ENCODE measurements at places on chromosomes 6 and 20.

DNA sequence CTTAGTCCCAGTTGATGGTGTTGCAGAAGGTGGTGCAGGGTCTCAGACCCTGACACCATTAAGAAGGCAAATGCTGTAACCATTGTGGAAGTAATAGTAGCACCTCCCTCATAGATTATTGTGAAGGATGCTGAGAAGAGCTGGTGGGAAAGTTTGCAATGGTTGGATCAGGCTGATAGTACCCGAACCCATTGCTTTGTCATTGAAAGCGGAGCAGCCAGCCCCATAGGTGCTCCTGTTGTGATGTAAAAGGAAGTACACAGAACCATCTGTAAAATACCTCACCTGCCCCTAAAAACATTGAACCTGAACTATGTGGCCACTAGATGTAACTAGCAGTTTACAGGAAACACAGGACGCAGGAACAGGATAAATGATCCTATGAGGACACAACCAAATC is 31.5 kb downstream of the RIOK1 start:
- DNase-seq: no peak

GRCh38 chr6:45371924-45372573 is 5.7 kb downstream of the SUPT3H start:
- no peak for DNase-seq

- DNase-seq: peak; percentile 44
Observed at GRCh38 chr20:64037498-64038213, 1.7 kb downstream of the C20orf204 start.

- no peak for DNase-seq
Observed at GRCh38 chr6:34680802-34681515, 15.6 kb downstream of the ILRUN start.

DNA sequence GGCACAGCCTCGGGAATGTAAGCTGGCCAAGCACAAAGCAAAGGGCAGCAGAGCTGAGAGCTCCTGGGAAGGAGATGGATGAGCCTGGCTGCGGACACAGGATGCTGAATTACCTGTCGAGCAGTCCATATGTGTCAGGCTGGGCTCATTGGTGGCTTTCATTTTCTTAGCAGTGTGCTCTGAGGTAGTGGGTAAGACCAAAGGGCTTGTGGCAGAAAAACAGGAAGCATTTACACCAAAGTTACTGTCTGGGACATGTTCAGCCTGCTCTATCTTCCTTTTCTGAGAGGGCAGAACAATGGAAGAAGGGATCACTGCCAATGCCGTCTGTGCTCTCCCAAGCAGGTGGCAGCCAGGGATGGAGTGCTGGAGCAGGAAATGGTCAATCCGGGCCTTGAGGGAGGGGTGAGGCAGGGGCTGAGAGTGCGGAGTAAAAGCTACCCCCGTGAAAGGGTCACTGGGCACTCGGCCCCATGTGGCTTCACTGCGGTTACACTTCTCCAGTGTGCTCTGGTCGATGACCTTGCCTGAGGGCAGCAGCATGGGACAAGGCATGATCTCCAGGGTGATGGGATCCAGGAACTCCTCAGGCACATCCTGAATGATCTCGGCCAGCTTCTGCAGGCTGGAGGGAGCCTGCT is 36.9 kb upstream of the AVP start:
- peak; percentile 43 for DNase-seq

GRCh38 chr6:89190741-89191140 is 26.4 kb downstream of the GABRR1 start:
- DNase-seq: no peak

DNA sequence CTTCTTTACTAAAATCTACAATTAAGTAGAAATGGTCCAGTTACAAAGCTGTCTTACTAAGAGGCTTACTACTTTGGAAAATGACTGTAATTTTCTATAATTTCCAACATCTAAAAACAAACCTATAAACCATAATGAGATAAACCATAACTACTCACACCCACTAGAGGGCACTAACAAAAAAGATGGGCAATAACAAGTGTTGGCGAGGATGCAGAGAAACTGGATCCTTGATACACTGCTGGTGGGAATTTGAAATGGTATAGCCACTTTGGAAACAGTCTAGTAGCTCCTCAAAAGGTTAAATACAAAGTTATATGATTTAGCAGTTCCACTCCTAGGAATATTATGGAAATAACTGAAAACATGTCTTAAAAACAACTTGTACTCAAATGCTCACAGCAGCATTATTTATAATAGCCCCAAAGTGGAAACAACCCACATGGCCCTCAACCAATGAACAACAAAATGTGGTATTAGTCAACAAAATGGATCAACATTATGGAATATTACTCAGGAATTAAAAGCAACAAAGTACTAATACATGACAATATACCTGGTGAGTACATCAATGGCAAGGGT is 50.6 kb downstream of the GJA10 start:
- no peak for DNase-seq

DNA sequence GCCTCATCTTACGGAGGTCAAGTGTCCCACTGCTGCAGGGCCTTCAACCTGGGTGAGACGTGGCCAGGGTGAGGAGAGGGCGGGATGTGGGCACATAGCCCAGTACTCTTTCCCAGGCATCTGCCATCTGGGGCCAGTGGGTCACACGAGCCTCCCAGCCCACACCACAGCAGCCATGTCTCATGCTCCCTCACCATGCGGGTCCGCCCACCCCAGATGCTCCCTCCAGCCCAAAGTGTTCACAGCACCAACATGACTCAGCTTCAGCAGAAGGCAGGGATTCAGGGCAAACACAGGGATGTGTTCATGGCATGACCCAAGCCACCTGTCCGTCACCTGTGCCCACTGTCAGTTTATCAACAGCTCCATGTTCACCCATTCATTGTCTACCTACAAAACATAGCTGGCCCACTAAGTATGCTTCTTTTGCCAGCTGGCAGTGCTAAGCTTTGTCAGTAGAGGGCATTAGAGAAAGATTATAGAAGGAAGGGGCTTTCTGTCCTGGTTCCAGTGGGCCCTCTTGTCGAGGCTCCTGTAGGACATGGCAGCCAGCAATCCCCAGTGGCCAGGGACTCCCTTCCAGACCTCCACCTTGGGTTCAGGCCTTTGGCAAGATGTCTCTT is 109.2 kb downstream of the FOXF2 start:
- no peak for DNase-seq

DNA sequence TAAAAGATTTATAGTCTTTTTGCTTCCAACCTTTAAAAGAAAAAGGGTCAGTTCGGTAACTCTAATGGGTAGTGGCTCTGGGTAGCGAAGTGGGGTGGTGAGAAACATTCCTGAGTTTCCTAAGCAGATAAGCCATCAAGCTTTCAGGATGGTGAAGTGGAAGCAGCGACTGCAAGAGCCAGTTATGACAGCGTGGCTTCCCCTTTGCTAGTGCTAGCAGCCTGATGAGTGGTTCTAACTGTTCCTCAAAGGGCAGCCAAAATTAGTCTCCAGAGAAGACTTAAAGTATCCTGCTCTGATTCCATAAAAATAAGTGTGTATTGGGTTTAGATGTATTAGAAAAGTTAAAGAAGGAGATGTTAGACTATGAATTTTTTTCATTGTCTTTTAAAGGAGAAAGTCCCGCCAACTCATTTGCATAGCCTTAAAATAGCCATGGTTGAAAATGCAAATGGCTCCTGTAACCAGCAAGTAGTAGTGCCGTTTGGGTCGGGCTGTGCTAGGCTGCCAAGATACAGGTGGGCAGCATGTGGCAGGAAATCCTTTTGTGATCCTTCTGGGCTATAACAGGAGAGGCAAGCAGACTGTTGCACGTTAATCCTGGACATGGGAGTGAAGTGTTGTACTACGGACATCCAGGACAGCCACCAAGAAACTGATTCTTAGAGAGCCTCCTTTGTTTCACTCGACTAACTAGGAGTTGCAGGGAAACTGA is 18.0 kb downstream of the ELOVL2 start:
- DNase-seq: no peak

DNA sequence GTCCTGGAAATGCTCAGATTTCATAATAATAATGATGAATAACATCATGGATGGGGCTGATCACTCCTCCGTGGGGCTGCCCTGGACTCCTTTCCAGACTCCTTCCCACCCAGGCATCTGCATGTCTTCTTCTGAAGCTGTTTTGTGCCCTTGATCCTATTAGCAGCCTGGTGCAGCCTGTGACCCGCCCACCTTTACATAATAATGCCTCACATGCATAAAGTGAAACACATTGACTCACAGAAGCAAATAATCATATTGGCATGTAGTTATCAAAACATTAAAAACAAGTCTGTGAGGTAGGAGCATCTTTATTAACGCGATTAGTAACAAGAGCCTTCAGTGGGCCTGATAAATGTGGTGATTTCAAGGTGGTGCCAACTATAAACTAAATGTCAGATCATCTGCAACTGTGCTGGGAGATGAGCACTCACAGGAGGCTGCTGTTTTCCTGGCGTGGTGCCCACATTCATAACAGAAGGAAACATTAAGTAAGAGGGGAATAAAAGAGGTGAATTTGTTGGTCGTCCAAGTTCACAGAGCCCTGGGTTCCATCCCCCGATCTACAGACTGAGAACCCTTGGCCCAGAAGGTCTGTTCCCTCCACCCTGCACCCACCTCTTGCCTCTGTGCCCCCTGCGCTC is 344.7 kb downstream of the CDH4 start:
- DNase-seq: no peak

DNA sequence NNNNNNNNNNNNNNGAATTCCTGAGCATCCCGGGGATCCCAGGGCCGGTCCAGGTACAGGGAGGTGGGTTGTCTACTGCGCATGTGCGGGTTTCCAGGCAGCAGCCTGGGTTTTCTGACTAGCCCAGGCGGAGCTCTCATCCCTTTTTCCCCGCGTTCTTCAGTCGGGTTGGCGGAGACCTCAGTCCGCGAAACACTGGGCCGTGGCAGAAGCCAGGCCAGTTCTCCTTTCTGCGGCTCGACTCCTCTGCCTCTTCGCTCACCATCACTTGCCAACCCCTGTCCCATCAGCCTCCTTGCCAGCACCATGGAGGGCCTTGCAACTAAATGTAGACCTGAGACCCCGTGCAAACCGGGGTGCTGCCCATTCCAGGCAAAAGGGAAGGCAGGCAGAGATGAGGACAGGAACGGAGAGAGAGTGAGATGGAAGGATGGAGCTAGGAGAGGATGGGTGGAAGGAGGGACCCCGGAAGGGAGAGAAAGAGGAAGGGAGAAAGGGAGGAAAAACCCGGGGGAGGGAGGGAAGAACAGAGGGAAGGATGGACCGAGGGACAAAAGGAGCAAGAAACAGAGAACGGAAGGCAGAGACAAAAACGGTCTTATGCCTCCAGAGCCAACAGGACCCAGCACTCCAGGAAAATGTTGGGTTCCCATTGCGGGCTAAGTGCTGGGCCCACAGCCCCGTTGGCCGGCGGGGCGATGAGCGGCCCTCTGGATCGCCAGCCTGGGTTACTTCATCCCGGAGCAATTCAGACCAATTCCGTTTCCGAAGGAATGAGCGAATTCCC is 445.4 kb upstream of the DEFB115 start:
- no peak for DNase-seq

DNA sequence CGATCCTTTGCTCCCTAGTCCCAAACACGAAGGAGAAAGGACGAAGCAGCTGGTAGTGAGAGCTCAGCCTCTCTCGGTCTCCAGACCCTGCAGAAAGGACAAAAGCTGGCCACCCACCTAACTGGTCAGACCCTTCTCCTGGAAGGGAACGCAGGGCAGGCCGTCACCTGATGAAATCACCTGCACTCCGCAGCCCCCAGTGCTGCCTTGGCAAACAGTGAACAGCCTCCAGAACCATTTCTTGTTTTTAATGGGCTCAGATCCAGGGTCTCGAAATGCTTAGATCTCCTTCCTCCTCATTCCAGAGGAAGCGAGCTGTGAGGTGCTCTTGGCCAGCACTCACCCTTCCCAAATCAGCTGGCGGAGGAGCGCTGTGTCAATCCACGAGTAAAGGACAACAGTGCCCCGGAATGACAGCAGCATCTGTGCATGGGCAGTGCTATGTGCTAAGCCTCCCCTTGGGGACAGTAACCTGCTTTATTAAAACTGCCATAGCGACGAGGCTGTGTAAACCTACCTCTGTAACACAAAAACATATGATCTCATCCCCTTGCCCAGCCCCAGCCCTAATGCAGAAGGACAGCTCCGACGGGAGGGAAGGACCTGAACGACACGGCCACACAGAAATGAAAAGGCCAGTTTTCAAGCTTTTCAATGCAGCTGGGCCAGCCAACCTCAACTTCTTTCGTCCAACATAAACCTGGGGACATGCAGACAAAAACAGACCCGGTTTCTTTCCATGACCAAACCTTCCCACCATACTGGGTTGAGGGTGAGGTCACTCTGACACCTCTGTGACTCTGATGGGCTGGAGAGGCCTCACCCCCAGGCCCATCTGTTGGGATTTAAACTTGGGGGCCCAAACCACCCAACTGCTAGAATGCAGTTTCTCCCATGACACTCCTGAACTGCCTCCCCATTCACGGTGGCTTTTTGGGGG is 43.3 kb downstream of the SULF2 start:
- DNase-seq: no peak

- no peak for DNase-seq
Observed at GRCh38 chr6:163136681-163137397, 277.7 kb upstream of the QKI start.

DNA sequence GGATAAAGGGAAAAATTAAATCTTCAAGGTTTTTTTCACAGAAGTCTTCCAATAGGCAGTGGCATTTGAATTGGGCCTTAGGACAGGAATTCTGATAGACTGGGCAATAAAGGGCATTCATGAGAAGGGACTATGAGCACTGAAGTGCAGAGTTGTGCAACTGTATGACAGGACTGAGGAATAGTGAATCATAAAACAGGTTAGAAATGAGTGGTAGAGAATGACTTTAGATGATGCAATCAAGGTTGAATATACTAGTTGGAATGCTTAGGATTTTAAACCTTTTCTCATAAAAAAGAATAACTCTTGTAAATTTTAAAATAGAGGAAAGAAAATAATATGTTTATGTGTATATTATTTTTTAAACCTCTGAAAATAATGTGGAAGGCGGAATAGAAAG is 944.7 kb downstream of the PHF3 start:
- no peak for DNase-seq

DNA sequence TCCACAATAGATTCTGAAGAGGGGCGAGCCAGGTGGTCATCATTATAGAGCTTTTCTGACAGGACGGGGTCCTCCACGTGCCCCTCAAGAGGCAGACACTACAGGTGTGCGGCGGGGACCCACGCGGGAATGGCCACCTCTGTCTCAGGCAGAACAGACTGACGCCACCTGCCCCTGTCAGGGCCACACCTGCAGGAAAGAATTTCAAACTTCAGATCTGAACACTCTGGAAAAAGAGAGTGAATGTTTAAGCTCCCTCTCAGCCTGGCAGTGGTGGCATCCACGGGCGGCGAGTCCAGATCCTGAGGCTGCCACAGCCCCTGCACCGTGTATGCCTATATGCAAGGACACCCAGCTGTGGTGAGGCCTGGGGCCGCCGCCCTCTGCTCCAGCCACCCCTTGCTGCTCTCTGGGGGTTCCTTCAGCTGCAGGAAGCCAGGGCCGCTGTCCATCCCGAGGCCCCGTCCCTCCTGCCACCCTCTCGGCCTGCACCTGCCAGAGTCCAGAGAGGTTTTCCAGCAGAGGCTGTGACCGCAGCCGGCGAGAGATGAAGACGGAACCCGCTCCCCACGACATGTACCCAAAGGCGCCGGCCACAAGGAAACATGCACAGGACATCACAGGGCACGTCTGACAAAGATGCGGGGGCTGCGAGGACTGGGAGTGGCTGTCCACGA is 234.9 kb downstream of the ERMARD start:
- DNase-seq: no peak
